Right lung (tissue), 10 donors: ENCODE measurements at places on chromosomes 3 and 15.

DNA sequence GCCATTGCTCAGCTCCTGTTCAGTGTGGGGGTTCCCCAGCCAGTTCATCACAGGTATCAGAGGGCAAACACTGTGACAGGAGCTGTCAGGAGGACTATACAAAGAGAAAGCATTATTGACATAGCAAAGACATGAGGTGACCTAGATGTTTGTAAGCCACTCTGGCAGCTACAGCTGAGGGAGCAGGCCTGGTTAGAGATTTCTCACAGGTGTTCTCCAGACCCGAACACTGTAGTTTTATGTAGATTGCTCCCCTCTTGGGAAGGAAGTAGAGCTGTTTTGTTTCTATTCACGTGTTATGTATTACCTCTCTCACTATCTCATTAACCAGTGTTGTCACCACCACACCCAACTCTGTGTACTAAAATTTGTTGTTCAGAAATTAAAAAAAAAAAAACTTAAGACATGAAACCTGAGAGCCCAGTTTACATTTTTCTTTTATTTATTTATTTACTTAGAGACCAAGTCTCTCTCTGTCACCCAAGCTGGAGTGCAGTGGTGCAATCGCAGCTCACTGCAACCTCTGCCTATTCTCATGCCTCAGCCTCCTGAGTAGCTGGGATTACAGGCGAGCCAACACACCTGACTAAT lies 123.7 kb downstream of the RBPMS2 start:
- no peak for DNase-seq

- no peak for DNase-seq
Measured at GRCh38 chr3:53989451-53989850, 97.8 kb upstream of the SELENOK start.

DNA sequence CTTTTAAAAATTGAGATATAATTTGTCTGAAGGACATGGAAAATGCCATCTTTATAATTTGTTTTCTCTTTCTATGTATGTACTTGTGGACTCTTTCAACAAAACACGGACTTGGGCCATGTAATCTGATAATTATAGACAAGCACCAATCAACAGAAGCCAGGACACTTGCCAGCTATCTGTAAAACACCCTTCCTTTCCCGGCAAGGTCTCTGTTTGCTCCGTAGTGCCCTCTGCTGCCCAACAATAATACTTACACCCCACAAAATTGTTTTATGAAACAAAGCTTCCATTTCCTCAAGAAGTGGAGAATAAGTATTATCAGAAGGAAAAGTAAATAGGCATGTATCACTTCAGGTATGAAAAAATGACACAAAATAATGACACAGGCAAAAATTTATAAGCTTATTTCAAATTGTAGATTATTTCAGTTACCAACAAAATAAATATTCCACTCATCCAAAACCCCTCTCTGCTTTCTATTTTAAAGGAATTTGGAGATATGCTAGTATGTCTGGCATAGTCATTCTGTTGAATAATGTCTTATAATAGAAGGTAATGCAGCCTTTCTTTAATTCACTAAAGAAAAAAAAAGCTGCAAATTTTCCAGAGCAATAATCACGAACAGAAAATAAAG lies 32.8 kb downstream of the MYH15 start:
- peak; percentile 49 for DNase-seq

DNA sequence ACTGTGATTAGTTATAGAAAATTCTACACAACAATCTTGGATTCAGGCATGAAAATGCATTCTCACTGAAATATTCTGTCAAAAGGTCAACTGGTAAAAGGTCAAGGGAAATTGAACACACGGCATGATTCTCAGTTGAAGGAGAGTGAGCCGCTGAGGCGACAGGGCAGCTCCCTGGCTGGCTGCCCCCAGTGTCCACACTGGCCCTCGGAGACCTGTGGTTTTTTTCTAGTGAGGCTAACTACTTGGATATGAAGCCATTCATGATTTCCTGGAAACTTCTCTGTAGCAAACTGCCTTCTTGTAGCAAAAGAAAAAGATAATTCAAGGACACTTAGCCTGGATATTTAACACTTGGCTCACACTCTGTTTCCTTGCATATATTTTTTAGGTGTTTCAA lies 37.2 kb downstream of the AADACL2 start:
- peak; percentile 45 for DNase-seq

DNA sequence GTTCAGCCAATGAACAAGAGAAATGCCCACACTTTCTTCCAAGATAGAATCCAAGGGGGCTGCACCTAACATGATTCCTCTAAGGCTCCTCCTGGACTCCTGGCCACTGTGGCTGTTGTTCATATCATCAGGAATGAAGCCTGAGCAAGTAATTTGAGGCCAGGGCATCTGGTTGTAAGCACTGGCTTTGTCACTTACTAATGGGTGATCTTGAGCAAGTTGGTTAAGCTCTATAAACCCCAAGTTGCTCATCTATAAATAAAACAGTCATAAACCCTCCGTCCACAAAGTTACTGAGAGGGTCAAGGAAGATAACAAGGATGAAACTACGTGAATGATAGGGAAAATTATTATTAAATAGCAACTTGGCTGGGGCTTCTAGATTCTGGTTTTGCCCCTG lies 58.3 kb downstream of the CDC25A start:
- no peak for DNase-seq

GRCh38 chr15:34841262-34841725 lies 45.9 kb upstream of the ACTC1 start:
- no peak for DNase-seq

- no peak for DNase-seq
Measured at GRCh38 chr3:13475871-13476590, 4.1 kb upstream of the HDAC11 start.

DNA sequence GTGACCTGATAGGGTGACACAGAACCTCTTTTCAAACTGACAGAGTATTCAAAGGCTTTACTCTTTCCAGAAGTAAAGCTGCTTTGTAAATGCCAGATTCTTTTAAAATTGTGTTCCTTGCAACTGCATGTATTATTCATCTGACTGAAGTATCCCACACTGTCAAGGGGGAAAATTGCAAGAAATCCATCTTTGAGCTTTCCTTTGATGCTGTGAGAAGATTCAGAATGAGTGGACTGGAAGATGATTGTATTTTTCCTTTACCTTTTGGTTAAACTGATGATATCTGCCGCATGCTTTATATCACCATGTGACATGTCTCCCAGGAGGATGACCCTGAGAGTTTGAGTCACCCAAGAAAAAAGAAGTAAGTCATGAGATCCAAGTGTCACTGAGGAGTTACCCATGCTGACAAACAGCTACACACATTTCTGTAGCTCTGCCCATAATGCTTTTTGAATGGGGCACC lies 250.8 kb upstream of the CBLB start:
- DNase-seq, result no peak

GRCh38 chr15:96362011-96362754 lies 31.7 kb downstream of the NR2F2 start:
- DNase-seq, result no peak

DNA sequence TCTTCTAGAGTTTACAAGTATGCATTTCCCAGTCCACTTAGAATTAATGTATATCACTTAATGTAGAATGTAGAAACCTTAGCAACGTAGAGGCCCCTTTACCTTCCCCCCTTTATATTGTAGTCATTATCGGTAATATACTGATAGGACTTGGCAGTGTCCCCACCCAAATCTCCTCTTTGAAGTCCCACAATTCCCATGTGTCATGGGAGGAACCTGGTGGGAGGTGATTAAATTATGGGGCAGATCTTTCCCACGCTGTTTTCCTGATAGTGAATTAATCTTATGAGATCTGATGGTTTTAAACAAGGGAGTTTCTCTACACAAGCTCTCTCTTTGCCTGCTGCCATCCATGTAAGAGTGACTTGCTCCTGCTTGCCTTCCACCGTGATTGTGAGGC lies 31.0 kb downstream of the ARL8B start:
- no peak for DNase-seq

- no peak for DNase-seq
Measured at GRCh38 chr15:45093013-45093412, 21.0 kb downstream of the DUOX2 start.

GRCh38 chr3:153042088-153042487 lies 119.9 kb upstream of the RAP2B start:
- DNase-seq, result no peak

DNA sequence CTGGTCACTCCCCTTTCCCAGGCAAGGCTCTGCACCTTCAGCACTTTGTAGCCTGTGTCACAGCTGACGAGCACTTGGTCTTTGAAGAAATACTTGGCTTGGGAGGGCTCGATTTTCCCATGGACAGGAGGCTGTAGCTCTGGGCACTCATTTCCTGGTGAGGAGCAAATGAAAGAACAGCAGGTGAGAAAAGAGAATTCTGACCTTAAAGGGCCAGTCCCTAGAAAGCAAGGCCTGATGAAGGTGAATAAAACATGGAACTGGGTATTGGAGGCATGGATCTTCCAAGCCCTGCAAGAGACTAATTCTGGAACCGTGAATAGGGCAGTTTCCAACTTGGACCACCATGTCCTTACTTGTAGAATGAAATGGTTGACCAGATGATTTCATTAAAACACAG lies 39.9 kb downstream of the MASP1 start:
- DNase-seq, result no peak

DNA sequence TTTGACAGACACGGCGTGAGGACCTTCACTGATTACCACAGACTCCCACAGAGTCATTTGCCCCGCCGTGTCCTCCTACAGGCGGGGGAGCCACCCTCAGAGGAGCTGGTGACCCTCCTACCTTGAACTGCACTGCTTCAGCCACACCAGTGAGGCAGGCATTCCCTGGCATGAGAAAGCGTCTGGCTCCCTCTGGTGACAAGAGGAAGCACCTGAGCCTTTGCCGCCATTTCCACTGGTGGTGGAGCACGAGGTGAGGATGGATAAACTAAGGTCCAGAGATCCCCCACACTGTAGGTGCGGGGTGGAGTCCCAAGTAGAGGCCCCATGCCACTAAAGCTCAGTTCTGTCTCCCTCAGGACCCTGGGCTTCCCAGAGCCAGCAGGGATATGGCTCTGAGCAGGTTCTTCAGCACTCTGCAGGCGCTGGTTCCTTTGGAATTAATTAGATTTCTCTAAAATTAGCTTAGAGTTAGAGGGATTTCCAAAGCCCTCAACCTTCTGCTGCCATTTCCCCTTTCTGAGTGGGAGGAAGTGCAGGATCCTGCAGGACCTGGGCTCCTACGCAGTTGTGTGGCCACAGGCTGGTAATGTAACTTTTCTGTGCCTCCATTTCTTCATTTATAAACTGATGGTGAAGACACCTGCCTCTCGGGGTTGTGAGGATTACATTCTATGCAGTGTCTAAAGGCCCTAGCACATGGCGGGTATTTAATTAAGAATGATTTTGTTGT lies 224.0 kb downstream of the SLCO3A1 start:
- peak; percentile 57 for DNase-seq

- DNase-seq, result no peak
Measured at GRCh38 chr15:60134609-60135008, 130.5 kb downstream of the FOXB1 start.

GRCh38 chr3:155846119-155846518 lies 8.1 kb downstream of the SLC33A1 start:
- no peak for DNase-seq

GRCh38 chr3:193782276-193782647 lies 189.3 kb downstream of the OPA1 start:
- DNase-seq, result no peak

GRCh38 chr3:121517953-121518655 lies 27.7 kb downstream of the POLQ start:
- DNase-seq, result peak; percentile 40

GRCh38 chr3:143352850-143353550 lies 233.4 kb downstream of the CHST2 start:
- no peak for DNase-seq

GRCh38 chr3:134249935-134250716 lies 533 bp downstream of the RYK start:
- peak; percentile 47 for DNase-seq

DNA sequence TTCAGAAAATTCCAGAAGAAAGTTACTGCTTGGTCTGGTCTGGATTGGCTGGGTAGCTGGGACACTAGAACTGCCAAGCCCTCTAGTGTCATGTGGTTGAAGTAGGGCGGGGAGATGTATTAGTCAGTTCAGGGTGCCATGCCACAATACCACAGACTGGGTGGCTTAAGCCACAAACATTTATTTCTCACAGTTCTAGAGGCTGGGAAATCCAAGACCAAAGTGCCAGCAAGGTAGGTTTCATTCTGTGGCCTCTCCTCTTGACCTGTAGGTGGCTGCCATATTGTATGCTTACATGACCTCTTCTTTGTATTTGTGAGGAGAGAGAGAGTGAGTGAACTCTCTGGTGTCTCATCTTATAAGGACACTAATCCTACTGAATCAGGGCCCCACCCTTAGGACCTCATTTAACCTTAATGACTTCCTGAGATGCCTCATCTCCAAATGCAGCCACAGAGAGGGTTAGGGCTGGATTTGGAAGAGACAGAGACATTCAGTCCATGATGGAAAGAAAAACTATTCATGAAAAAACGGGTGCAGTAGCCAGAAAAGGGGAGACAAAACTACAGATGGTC lies 18.1 kb upstream of the ZSCAN2 start:
- no peak for DNase-seq

DNA sequence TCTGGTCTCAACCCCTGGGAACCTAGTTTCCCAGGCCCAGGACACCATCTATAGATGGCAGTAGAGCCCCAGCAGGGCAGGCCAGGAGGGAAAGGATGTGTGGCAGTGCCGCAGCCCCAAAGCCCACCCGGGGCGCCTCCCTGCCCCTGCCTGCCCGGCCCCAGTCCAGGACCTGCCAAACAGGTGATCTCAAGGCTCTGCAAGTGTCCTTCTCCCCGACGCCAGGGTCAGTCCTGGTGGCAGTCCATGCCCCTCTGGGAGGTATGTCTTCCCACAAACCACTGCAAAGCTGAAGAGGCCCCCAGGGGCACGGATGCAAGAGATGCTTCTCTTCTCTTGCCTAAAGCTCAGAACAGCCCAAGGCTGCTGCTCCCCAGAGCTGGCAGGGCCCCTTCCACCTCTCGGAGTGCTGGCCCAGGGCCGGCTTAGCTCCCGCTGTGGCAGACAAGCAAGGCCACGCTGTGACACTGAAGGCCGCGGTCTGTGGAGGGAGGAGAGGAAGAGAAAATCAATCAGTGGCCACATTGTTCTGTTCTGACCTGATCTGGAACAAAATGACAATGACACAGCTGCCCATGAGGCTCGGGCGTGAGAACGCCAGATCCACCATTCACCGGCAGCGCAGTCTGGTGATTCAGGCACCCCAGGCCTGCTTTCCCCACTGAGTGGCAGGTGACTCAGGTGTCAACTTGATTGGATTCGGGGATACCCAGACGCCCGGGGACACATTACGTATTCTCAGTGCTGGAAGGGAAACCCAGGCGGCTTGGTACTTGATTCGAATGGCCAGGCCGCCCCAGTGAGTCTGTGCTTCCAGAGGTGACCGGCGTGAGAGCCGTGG lies 34.0 kb downstream of the KLHL25 start:
- DNase-seq, result no peak

DNA sequence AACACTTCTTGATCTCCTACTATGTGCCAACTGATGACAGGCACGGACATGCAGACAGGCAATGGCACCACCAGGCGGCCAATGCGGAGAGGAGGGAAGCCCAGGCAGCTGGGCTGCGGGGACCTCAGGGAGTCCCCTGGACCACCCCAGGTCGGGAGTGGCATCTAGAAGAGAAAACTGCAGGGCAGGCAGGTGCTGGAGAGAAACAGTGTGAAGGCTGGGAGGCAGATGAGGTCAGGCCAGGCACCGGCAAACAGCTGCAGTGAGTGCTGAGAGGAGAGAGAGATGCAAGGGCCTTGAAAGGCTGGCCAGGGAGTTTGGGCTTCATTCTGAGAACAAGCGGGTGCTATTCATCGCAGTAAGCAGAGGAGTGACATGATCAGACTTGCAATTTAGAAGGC lies 29.1 kb downstream of the SLC6A1 start:
- DNase-seq, result no peak

GRCh38 chr3:184066211-184066610 lies 13.4 kb downstream of the HTR3C start:
- DNase-seq, result no peak
